DMS 273 treated with DMSO at 0.1 percent for 48 hours (cell line): ENCODE measurements at places on chromosomes 6 and 20.

DNA sequence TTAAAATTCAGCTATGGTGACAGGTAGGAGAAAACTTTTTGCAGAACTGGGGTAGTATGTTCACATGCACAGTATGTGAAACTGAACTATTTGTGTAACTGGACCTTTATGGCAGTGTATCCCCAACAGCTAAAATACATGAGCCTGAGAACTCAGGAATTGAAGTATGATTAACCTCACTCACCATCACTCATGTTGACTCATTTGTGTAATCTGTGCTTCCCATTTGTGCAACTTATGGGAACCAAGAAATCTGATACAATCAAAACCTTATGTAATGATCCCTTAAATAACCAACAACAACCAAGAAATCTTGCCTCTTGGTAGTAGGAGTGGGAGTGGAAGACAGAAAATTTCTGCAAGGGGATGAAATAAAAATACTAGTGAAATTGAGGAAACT is 674.9 kb downstream of the HDGFL1 start:
- no peak for DNase-seq

- DNase-seq, result no peak
These were observed 2.7 kb upstream of the BTN2A2 start for GRCh38 chr6:26380256-26380655.

GRCh38 chr6:34531580-34532201 is 24.4 kb downstream of the SPDEF start:
- DNase-seq, result no peak

- DNase-seq, result no peak
These were observed 81.7 kb downstream of the FAM217A start for GRCh38 chr6:3997177-3997770.

- DNase-seq, result no peak
These were observed 187.9 kb downstream of the TTLL2 start for GRCh38 chr6:167512696-167513375.
